ENCODE measurements at places on chromosomes 6 and 20.

DNA sequence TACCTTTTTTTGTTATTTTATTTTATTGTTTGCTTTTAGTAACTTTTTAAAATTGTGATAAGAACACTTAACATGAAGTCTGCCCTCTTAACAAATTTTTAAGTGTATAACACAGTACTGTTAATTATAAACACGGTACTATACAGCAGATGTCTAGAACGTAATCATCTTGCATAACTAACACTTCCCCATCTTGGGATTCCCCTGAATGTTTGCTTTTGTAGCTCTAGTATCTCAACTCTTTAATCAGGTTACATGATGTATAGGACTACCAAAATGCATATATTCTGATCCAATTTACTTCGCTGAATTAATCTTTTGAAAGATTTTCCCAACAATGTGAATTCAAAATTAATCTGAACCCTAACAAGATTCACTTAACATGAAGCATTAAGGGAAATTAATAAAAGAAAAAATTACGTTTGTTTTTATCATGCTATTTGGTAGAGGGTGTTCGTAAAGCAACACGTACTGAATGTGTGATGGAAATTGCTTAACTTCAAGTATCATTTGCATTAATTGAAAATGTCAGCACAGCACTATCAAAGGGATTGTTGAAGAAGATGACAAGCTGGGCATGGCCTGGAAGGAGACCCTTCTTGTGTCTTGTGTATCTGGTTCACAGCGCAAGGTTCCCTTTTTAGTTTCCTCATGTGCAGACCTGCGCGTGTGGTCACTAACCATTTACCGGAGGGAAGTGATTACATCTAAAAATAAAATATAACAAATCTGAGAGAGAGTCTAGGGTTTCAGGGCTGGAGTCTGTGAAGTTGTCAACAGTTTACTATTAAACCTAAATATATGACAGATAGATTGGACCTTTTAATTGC, 15.2 kb downstream of the COL19A1 start:
- no peak for DNase-seq

DNA sequence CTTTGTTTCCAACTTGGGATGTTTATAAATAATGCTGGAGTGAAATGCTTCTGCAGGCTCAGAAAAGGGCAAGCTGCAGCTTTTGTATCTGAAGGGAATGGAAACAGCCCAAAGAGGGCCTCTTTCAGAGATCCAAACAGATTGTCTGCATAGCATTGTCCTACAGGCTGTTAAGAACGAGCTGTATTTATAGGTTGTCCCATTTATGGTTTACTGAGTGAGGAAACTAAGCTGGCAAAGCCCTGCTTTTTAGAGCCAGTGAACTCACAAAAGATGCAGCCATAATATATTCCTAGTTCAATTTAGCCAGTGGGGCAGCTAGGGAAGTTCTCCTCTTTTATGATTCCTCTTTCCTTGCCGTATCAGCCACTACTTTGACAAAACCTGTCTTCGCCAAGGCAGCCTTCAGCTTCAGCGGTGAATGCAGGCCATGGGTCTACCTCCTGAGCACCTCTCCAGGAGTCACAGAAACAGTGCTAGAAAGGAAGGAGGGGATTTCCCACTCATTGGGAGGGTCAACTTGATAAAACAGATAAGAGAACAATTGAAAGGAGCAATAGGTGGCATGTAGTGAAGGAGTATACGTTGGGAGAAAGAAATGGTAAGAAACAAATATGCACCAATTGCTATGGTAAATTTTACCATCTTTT, 15.0 kb downstream of the KIAA0319 start:
- DNase-seq: no peak

- no peak for DNase-seq
Measured at GRCh38 chr6:105990151-105990550, 96.0 kb upstream of the PRDM1 start.

DNA sequence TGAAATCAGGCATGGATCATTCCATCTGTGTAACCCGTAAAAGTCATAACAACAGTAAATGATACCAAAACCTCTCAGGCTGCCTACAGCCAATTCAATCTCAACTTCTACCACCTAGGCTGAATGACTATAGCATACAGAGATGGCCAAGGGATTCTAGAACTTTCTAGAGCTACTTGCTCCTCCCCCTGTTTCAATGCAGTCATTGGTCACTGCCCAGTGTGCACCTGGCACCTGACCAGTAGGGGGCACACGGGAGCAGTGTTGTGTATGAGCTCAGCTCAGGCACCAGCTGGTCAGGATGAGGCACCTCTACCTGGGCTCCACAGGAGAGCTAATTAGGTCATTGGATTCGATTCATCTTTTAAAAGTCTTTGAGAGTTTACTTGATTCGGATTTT, 86.2 kb downstream of the PLEKHG1 start:
- no peak for DNase-seq

GRCh38 chr20:35974256-35974655, 5.9 kb downstream of the CNBD2 start:
- DNase-seq: no peak

DNA sequence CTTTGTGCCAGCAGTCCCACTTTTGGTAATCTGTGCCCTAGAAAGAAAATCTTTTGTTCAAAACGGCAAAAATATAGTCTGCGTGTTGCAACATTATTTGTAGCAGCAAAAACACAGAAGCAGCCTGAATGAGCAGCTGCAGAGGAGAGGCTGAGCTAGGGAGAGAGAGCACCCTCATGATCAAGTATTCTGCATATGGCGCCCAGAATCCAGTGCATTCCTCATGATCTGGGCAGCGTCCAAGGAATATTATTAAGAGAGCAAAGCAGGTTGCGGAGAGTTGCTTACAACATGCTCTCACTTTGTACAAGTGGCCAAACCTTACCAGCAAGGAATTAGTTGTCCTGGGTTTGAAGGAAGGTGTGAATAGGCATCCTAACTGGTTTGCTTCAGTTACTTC, 25.9 kb downstream of the KIZ start:
- DNase-seq: no peak

DNA sequence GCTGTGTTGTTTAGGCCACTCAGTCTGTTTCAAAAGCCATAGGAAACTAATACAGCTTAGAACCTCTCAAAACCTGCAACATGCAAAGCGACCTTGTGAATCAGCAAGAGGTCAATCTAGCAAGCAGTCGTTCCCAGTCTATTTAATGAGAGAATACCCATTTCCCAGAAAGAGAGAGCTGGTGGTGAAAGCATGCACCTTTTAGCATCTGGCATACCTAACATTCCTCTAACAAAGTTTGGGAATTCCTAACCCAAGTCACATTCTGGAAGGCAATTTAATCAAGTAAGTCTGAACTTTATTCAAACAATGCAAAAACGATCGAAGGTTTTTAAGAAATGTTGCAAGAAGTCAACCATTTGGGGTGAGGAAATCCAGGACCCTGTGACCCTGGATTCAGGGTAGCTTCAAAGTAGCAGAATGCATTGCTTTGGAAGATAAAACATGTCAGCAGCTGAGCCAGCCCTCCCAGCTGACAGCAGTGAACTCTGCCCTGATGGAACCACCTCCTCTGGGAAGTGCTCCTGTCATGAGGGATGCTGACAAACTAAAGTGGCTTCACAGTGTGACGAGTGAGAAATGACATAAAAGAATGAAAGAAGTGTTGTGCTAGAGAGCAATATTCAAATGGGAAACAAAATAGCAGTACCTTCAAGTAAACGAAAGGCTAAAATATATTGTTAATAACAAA, 104.8 kb downstream of the GMDS start:
- DNase-seq: no peak

DNA sequence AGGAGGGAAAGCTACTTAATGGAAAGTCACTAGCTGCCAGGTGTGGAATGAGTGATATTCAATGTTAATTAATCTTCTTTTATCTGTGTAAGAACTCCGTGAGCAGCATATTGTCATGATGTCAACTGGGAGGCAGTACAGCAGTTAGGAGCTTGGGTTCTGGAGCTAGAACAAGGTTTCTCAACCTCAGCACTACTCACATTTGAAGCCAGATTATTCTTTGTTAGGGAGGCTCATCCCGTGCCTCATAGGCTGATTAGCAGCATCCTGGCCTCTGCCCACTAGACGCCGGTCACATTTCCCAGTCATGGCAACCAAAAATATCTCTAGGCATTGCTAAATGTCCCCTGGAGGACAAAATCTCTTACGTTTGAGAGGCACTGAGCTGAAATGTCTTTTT, 41.2 kb downstream of the BCAS1 start:
- no peak for DNase-seq

DNA sequence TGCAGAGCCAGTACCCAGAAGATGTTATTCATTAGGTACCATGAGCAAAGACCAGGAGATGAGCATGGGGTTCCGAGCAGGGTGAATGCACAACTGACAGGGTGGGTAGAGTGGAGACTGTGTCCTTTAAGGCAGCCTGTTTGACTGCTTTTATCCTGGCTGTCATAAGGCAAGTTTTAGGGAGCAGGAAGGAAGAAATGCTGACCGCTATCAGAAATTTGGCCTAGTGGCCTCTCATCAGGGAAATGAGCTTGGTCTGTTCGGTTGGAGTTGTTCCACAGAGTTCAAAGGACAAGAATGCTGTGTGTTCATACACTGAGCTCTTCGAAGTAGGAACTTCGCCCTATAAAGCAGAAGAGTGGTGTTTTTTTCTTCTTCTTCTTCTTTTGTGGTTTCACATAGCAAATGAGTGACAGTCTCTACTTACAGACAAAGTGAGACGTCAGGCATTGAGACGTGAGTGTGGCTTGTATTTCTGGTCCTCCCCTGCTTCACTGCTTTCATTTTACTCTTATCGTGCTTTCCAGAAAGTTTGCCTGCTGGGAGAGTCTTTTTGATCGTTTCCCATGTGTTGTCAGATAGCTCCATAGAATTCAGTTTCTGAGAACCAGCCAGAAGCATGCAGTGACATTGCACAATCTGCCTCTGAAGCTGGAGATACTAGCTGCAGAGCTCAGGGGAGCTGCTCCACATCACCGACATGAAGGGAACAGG, at the start of gene CASS4:
Gene CASS4, plus strand, starts transcription at position 502 of the 714 bp plus-strand sequence. Its CDS starts 199 bp downstream, at position 701.
- no peak for DNase-seq

- DNase-seq: peak; percentile 95
Measured at GRCh38 chr20:4064144-4064909, 49.0 kb upstream of the RNF24 start.

DNA sequence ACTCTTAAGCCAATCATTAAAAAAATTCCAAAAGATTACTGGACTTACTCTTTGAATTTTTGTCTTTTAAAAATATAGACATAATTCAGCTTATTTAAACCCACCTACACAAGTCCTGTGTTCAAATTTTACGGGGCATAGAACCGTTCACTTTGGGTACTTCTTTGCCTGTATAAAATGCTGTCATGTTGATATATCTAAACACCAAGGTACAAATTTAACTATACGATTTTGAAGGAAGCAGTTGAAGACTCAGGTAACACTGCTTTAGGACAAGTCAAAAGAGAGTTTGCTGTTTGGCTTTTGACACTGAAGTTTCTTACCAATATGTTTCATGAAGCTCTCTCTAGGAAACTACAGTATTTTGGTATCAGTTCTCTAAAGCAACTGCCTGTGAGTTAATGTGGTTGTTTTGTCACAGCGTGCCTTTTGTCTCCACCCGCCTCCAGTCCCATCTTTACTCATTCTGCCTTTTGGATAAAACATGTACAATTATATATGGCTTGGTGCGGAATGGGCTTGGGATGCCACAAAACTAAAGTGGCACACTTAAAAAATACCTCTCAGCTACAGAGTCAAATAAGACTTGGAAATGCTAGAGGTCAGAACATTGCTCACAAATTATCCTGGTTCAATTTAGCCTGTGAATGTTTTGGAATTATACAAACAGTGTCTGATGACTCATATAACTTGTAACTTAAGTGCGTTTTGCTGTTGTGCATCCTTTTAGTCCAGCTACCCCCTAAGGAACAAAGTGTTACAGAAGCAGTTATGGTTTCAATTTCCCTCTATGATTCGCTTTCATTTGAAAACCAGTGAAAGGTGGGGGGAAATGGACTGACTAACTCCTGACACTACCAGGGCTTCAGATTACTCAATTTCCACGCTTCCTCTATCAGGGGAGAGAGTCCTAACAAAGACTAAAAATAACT, 38.7 kb downstream of the RGS17 start:
- no peak for DNase-seq

DNA sequence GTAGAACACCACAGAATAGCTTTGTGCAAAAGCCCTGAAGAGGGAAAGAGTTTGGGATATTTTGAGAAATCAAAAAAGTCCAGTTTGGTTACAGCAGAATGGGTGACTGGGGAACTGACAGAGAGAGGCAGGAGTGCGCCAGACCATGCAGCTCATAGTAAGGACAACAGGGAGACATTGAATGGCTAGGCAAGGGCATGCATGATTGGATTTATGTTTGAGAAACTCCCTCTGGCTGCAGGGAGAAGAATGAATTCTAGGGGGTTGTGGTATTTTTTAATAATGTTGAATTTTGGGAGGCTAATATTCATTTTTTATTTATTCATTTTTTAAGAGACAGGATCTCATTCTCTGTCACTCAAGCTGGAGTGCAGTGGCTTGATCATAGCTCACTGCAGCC, 49.9 kb downstream of the TGM2 start:
- no peak for DNase-seq

- DNase-seq: no peak
Measured at GRCh38 chr6:67880939-67881705, 754.0 kb upstream of the ADGRB3 start.

- DNase-seq: no peak
Measured at GRCh38 chr6:11722220-11722619, 56.4 kb downstream of the ADTRP start.

GRCh38 chr6:149458196-149458595, 26.6 kb downstream of the ZC3H12D start:
- DNase-seq: no peak

- DNase-seq: no peak
Measured at GRCh38 chr20:15742087-15742486, 831.2 kb downstream of the KIF16B start.

DNA sequence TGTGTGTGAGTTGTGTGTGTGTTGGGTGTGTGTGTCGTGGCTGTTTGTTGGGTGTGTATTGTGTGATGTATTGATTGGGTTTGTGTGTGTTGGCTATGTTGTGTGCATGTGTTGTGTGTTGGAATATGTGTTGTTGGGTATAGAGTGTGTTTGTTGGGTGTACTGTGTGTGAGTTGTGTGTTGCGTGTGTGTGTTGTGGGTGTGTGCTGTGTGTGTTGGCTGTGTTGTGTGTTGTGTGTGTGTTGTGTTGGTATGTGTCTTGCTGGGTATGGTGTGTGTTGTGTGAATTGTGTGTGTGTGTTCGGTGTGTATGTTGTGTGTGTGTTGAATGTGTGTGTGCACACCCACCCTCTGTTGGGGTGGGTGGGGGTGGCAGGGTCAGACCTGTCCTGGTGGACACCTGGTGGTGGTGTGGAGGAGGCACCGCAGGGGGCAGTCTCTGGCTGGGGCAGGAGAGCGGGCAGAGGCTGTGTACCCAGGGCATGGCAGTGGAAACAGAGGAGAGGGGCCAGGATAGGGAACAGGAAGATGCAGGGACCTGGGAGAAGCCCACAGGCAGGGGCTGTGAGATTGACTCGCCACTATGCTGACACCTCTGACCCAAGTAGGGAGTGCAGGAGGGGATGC, 25.5 kb upstream of the PXDC1 start:
- no peak for DNase-seq

DNA sequence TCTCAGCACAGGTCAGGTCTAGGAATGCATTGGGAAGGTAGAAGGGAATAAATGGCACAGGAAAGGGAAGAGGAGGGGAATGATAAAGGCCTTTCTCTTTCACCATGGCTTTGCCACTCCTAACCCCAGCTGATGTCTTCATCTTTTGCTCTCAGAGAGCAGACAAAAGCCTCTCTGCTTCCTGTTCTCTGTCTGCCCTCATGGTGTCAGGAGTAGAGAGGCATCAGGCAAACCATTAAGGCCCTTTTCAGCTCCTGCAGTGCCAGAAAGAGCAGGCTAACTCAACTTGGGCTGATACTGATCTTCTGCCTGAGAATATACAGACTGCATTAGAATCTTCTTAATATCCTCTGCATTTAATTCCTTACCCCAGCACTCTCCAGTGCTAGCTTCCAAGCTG, 48.0 kb upstream of the STXBP5 start:
- no peak for DNase-seq

Measured in vagina (tissue), 2 donors.